Activated CD4-positive, alpha-beta T cell treated with anti-CD3 and anti-CD28 coated beads for 36 hours (primary cell): ENCODE measurements at places on chromosomes 16 and 17. TPM values are rescaled to one million over a fixed set of nuclear protein-coding genes. Genes with fewer than 3 reads are reported as not detected.

Gene IL17C
- not detected for total RNA-seq

Gene CCL17
- total RNA-seq, result 1.2 TPM

Gene AARSD1
- 58.6 TPM for total RNA-seq

Gene FOXF1
- not detected for total RNA-seq

Gene EPOP
- total RNA-seq, result 37.3 TPM

Gene GALR2
- 6.4 TPM for total RNA-seq

Gene CA4
- not detected for total RNA-seq

Gene CSH1
- not detected for total RNA-seq

Gene KRTAP4-3
- total RNA-seq, result not detected

Gene WNT3
- total RNA-seq, result 0.09 TPM

Gene FOXL1
- not detected for total RNA-seq

Gene CFAP52
- total RNA-seq, result not detected

Gene HSPB9
- 0.11 TPM for total RNA-seq

Gene OSBPL7
- 12.8 TPM for total RNA-seq

Gene PLEKHH3
- total RNA-seq, result 0.97 TPM

Gene HCRT
- total RNA-seq, result not detected

Gene ITGB3
- 0.04 TPM for total RNA-seq

Gene CHST5
- 0.41 TPM for total RNA-seq

Gene TRIM25
- total RNA-seq, result 173 TPM

Gene HOXB7
- total RNA-seq, result 0.30 TPM
